ENCODE measurements at places on chromosomes 6 and 20.
A peak's percentile ranks its signal among the peaks of the same experiment; 100 is the strongest.

GRCh38 chr20:9082741-9083140 is 13.9 kb downstream of the PLCB4 start:
- DNase-seq, result no peak

DNA sequence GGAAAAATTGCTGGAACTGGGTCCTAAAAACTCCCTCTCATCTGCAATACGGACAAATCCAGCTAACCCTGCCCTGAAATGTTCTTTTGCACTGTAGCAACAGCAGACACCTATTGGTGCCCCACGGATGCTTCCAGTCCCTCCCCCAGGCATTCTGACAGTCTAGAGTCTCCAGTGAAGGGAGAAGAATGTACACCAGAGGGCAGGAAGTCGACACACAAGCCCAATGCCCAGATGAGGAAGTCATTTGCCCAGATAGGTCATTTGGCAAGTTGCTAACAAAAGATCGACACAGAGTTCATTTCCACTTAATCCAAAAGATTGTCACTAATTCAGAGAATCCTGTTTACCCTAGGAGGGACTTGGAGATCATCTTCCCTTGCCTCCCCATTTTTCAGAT is 293.0 kb upstream of the PRDM1 start:
- DNase-seq, result peak; percentile 30

DNA sequence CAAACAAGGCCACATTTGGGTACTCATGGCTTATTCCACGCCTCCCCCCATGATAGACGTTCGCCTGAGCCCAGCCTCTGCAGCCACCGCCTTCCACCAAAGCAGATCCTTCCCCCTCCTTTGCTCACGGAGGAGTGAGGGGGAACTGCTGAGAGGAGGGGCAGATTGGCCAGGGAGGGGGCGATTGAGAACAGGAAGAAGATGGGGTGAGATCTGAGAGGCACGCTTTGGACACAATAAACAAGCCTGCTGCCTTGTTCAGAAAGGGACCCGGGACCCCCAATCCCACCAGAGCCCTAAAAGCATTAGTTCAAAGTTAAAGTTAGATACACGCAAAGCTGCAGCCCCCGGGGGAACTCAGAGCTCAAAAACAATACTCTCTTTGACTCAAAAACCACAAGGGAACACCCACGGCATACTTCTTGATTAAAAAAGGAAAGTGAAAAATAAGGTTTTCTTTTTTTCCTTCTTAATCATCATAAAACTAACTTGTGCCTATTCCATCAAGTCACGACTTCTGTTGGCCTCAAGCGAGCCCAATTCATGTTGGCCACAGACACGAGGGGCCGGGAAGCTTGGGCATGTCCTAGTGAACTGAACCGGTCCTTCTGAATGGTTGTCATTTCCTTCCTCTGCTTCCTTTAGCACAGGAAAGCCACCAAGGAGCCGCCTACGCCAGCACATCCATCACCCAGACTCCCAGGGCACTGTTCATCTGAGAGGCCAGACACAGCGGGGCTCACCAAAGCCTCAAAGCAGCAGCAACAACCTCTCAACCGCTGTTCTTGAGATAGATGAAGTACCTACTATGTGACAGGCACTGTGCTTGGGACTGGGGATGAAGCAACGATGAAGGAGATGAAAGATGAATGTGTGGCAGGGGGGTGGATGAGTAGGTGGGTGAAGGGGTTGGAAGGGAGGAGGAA is 44.7 kb downstream of the NFATC2 start:
- peak; percentile 74 for DNase-seq

DNA sequence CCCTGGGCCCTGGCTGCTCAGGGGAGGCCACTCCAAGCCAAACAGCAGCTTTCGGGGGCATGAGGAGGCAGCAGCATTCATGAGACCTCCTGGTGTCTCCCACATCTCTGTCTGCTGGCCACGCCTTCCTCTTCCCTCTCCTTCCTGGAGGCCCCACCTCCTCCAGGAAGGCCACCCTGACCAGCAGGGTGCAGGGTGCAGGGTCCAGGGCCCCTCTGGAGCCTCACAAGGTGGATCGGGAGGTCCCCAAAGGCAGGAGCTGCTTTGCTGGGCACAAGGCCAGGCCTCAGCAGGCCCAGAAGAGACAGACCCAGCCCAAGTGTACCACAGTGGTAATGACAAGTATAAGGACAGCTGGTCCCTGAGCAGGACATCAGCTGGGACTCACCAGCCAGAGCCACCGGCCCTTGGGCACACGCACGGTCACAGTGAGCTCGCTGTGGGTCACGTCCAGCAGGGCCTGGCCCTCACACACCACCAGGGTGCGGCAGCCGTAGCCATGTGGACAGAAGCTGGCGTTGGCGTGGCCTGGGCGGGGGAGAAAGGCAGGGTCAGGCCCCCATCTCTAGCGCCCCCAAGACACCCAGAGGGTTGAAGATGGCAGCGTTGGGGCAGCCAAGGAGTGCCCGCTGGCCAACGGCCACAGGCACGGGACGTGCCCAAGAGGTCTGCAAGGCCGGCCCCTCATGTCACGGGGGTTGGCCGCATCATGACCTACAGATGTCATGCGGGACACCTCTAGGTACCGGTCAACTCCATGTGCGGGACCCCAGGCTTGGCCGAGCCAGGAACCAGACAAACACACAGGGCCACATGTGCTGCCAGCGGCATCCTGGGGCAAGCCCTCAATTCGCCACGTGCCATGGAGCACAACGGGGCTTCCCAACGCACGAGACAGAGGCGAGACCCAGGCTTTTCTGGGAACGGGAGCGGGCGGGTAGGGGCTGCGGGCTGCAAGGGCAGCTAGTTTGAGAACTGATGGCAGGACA is 26.9 kb downstream of the ADRM1 start:
- DNase-seq, result no peak

DNA sequence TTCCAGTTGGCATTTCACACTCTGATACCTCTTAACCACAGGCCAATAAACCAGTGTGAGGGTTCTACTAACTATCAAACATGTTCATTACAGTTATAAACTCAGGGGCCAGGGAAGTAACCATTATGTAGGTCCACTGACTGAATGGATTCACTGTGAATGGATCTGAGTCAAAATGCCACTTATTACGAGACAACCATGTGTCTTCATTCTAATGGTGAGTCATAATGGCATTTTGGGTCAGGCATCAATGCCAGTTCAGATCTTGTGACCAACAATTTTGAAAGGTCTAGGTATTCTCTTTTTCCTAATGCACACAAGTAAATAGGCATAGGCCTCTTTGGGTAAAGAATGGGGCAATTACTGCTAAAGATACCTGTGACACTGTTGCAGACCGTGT is 112.2 kb upstream of the HEY2 start:
- DNase-seq, result no peak

DNA sequence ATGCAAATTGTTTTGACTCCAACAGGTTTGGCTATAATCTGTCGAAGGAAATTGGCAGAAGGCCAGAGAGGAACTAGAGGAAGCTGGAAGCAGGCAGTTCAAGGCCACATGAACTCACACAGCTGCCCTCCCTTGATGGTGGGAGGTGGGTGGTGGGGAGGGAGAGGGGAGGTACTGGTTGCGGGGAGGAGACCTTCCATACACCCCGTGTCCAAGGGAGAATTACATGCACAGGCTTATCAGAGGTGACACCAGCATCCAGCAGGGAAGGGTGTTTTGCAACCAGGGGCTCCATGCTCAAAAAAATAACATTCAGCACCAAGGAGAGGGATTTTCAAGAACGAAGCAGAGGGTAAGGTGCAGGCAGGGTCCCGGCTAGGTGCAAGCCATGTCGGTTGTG is 9.1 kb downstream of the PRND start:
- DNase-seq, result no peak

DNA sequence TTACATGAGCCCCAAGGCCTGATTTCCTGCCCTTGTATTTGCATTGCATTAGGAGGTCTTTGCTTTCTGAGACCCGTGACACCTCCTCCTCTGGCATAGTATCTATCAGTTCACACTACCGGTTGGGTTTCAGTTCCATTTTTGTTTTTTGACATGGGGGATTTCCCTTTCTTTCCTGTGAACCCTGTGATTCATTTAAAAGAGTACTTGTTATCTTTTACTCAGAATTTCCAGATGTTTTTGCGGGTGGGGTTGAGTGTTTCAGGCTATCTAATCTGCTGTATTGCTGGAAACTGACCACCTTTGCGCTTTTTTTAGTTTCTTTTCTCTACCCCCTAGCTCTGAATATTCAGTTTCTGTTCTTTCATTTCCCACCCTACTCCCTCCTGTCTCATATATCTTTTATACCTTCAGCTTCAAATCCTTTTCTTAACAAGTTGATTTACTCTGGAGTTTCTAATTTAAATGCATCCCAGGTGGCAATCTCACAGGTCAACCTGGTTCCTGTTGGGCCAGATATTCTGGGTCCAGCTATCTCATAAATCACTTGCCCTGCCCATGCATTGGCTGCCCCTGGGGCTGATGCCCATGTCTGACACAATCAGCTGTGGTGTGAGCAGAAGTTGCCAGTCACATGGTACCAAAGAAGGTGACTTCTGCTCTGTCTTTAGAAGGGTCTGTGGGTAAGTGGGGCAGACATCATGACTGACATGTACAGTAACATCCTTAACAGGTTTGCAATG is 14.3 kb upstream of the NCOA3 start:
- DNase-seq, result peak; percentile 72

- no peak for DNase-seq
Observed at GRCh38 chr20:18533491-18533890, 25.8 kb downstream of the SEC23B start.

- DNase-seq, result no peak
Observed at GRCh38 chr6:131952886-131953509, 1.8 kb upstream of the CCN2 start.
